ENCODE measurements at places on chromosomes 1 and 21.

GRCh38 chr1:42618866-42619265 lies 39.4 kb upstream of the PPIH start:
- DNase-seq = no peak

DNA sequence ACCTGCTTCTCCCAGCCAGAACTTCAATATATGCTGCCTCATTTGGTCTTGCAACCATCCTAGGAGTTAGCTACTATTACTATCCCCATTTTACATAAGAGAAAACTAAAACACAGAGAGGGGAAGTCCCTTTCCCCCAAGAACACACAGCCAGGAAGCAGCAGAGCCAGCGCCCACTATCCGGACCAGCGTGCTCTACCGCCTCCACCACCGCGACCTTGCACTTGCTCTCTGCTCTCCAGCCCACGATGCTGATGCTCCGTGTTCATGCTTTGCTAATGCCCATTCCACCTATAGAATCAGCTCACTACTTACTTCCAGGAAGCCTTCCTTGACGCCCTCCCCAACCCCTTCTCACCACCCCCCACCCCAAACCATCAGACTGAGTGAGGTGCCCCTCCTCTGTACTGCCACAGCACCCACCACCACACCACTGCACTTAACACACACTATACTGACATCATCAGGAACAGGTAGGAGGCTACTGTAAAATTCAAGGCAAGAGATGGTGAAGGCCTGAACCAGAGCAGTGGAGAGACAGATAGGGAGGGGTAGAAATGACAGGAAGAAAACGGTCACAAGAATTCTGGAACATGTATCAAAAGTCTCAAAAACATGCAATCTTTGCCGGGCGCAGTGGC lies 9.4 kb downstream of the TMEM53 start:
- no peak for DNase-seq

- no peak for DNase-seq
Observed at GRCh38 chr1:27915082-27915575, 19.7 kb upstream of the SMPDL3B start.

DNA sequence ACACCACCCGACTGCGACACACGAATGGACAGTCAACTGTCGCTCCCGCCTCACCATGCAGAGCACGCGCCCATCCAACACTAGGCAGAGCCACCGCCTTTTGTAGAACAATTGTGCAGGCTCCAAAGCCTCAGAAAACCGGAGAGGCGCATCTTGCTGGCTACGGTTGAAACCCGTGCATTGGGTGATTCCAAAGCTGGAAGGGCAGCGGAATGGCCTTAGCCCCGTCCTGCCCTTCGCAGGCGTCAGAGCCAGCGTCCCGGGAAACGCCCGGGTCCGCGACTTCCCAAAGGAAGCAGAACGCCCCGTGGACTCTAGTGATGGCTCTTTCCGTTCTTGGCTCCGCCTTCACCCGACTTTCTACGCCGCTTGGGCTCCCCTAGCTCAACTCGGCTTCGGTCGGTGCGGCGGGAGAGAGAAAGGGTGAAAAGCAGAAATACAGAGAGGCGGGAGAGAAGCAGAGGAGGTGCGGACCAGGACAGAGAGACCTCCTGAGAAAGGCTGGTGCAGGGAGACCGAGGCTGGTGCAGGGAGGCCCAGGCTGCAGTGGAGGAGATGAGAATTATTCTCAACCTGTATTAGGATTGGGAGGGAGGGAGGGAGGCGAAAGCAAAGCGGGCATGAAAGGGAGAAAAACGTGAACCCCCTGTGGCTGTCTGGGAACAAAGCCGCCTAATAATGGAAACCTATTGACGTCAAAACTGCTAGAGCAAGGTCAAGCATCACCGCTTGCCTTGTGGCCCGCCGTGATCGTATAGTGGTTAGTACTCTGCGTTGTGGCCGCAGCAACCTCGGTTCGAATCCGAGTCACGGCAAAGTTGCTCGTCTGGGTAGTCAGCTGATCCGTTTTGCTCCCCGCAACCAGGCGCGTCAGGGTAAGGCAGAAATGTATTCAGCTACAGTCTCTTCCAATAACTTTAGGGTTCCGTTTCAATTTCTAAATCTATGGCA lies 99.5 kb downstream of the PRKAB2 start:
- no peak for DNase-seq

GRCh38 chr1:9892563-9893528 lies 17.2 kb downstream of the CTNNBIP1 start:
- DNase-seq = no peak

DNA sequence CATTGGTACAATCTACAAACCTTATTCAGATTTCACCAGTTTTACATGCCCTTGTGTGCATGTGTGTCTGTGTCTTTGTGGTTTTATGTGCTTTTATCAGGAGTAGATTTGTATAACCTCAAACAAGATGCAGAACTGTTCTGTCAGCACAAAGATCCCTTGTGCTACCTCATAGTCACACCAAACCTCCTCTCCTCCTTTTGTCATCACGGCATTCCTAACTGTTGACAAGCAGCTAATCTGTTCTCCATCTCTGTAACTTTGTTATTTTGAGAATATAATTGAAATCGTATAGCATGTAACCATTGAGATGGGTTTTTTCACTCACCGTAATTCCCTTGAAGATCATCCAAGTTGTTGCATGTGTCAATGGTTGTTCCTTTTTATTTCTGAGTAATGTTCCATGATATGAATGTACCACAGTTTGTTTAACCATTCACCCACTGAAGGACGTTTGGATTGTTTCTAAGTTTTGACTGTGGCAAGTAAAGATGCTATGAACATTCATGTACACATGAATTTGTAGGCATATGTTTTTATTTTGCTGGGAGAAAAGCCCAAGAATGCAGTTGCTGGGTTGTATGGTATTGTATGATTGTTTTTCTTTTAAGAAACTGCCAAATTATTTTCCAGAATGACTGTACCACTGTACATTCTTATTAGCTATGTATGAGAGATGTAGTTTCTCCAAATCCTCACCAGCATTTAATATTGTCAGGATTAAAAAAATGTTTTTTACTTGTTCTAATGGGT lies 78.1 kb upstream of the B3GALT2 start:
- DNase-seq = no peak

GRCh38 chr1:27632387-27633297 lies 2.3 kb downstream of the FGR start:
- no peak for DNase-seq

- DNase-seq = no peak
Observed at GRCh38 chr1:187928288-187928687, 1099.5 kb downstream of the PLA2G4A start.

- no peak for DNase-seq
Observed at GRCh38 chr1:81144240-81144825, 656.4 kb upstream of the ADGRL2 start.

GRCh38 chr1:116375887-116376728 lies 3.1 kb downstream of the ATP1A1 start:
- DNase-seq = peak; percentile 73

- DNase-seq = no peak
Observed at GRCh38 chr1:39656391-39656790, 15.5 kb downstream of the NT5C1A start.

- peak; percentile 25 for DNase-seq
Observed at GRCh38 chr1:66764994-66765578, 12.8 kb downstream of the DYNLT5 start.

- DNase-seq = no peak
Observed at GRCh38 chr1:8256321-8256720, 61.6 kb upstream of the SLC45A1 start.

DNA sequence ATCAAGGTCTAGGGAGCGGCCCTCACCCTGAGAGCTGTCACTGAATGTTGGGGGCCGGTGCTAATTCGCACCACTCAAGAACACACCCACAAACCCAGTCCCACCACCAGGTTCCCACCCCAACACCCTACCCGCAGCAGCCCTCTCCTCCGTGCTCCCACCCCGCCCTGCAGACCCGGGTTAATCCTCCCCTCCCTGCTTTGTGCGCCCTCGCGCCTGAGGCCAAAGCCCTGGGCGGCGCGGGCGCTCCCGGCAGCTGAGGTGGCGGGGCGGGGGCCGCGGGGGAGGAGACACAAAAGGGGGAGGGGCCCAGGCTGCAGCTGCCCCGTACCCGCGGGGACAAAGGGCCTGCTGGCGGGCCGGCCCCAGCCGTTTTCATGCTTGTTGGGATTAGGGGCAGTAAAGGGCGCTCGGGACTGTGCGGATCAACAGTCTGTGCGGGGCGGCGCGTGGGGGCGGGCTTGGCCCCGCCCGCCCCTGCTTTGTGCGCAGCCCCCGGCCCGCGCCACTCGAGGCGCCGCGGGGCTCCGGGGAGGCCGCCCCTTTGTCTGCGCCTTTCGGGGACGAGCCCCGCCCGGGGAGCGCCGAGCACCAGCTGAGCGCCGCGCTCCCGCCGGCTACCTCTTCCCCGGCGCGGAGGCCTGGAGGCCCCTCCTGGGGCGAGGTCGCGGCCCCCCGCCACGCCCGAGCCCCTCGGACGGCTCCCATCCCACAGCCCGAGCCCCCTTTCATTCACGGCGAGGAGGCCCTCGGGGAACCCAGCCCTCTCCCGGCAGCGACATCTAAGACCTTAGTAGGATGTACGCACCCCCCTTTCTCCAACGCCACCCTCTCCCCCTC lies 10.9 kb downstream of the C1orf216 start:
- DNase-seq = no peak

- no peak for DNase-seq
Observed at GRCh38 chr1:65255035-65255655, 54.2 kb upstream of the DNAJC6 start.

GRCh38 chr1:91018006-91018405 lies 3.8 kb downstream of the ZNF644 start:
- peak; percentile 23 for DNase-seq

GRCh38 chr1:161801955-161802354 lies 35.8 kb downstream of the ATF6 start:
- no peak for DNase-seq

GRCh38 chr21:42332557-42333317 lies 17.5 kb upstream of the TFF3 start:
- DNase-seq = no peak

DNA sequence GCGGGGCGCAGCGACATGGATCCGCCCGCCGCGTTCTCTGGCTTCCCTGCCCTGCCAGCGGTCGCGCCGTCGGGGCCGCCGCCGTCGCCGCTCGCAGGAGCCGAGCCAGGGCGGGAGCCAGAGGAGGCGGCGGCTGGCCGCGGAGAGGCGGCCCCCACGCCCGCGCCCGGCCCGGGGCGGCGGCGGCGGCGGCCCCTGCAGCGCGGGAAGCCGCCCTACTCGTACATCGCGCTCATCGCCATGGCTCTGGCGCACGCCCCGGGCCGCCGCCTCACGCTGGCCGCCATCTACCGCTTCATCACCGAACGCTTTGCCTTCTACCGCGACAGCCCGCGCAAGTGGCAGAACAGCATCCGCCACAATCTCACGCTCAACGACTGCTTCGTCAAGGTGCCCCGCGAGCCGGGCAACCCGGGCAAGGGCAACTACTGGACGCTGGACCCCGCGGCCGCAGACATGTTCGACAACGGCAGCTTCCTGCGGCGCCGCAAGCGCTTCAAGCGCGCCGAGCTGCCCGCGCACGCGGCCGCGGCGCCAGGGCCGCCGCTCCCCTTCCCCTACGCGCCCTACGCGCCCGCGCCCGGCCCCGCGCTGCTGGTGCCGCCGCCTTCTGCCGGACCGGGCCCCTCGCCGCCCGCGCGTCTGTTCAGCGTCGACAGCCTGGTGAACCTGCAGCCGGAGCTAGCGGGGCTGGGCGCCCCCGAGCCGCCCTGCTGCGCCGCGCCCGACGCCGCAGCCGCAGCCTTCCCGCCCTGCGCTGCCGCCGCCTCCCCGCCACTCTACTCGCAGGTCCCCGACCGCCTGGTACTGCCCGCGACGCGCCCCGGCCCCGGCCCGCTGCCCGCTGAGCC lies 459 bp downstream of the FOXE3 start:
- DNase-seq = no peak

DNA sequence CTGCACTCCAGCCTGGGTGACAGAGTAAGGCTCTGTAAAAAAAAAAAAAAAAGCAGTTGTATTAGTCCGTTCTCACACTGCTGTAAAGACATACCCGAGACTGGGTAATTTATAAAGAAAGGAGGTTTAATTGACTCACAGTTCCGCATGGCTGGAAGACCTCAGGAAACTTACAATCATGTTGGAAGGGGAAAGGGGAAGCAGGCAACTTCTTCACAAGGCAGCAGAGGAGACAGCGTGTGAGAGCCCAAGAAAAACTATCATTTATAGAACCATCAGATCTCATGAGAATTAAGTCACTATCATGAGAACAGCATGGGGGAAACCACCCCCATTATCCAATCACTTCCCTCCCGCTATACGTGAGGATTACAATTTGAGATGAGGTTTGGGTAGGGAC lies 151.7 kb upstream of the NR5A2 start:
- no peak for DNase-seq

- DNase-seq = no peak
Observed at GRCh38 chr1:110328274-110328673, 10.9 kb upstream of the RBM15 start.

- DNase-seq = no peak
Observed at GRCh38 chr1:218614031-218614430, 268.9 kb downstream of the TGFB2 start.

GRCh38 chr1:26721669-26722355 lies 26.0 kb downstream of the ARID1A start:
- no peak for DNase-seq

DNA sequence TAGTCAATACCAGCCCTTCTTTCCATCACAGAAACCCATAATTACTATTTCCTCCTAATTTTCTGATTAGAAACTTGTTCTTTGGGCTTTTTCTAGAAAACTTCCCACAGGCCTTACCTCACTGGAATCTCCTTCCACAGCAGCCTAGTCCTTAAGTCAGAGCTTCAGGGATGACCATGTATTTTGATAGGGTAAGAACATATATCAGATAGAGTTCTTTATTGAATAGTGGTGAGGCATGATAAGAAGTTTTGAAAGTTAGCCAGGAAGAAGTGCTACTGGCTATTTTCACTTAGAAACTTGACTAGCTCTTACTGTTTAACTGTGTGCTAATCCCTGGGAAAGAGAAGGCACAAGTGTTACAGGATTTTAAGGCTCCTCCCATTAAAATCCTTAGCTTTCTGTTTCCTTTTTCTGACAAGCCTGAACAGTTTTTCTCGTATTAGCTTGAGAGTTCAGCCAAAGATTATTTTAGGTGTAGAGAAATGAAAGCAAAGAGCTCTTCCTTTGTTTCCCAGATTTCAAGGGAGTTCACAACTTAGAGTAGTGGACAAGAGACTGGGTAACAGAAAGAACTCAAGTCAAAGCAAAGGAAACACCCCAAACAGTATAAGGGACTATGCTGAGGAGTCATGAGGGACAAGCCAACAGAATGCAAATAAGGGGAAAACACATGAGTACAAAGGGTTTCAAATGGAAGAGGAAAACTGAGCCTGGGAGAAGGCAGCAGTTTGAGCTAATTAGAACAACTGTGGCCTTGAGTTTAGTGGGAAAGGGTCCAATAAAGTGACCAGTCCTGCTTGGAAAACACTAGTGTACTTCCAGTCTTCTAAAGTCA lies 37.2 kb upstream of the AIM2 start:
- DNase-seq = no peak

DNA sequence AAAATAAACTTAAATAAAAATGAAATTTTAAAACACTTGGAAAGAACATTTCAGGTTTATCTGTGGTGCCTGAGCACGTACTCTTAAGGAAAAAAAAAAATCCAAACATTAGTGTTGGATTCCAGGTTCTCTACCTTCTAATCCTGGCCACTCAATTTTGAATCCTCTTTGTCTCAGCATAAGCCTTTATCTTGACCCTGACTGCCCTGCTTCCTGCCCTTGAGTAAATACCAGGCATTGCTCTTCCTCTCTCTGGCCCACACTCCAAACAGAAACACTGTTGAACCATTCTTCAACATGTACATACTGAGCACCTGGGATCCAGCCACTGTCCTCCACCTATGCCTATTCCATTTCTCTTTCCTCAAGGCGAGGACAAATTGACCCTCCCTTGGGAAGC lies 11.4 kb upstream of the VANGL1 start:
- DNase-seq = no peak

Measured in NCI-H446 treated with DMSO at 0.1 percent for 48 hours (cell line).